Brain (organoid and tissue), 16 donors: ENCODE measurements at places on chromosomes 2 and 18. TPM values are rescaled to one million over a fixed set of nuclear protein-coding genes. Genes with fewer than 3 reads are reported as not detected.

DNA sequence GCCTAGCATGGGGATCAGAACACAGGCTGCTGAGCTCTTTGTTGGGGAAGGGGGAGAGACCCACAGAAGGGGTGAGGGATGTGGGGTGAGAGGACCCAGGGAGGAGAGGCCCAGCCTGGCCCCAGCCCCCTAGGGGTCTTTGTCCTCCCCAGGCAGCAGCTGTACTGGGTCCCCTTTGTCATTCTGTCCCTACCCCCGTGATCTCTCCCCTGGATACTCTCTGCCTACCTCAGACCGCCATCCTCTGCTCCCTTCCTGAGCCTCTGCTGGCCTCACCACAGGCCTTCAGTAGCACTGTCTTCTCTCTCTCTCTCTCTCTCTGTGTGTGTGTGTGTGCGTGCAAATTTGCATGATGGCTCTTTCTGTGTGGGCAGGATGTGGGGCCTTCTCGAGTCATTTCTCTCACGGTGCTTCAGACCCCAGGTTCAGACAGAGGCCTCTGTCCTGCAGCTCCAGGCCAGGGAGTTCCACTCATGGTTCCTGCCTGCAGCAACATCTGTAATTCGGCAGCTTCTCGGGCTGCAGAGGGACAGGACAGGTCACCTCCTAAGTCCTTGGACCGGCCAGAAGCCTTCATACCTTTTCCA, 1.4 kb downstream of the PSD4 start:
- no peak for DNase-seq

DNA sequence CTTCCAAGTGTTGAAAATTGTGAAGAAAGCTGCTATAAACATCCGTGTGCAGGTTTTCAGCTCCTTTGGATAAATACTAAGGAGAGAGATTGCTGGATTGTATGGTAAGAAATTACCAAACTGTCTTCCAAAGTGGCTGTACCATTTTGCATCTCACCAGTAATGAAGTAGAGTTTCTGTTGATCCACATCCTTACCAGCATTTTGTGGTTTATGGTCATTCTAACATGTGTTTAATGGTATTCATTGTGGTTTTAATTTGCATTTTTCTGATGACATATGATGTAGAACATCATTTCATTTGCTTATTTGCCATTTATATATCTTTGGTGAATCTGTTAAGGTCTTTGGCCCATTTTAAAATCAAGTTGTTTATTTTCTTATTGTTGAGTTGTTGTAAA, 260.7 kb downstream of the SPAG16 start:
- no peak for DNase-seq

GRCh38 chr2:156430980-156431358, 5.2 kb upstream of the GPD2 start:
- no peak for DNase-seq

DNA sequence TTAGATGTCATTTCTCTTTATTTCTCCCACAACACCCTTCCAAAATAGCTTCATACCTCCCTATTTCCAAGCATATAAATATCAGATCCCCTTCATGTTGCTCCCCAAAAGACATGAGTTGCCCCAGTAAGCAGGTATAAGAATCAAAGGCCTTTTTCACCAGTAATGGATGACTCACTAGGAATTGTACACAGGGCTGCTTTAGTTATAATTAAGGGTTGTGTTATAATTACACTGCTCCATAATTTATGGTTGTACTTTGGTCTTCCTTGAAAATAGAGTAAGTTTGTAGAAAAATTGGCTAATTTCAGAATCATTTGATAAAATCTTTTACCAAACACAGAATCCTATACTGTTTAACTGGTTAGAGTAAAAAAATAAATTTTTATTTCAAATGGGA, 8.8 kb upstream of the AQP4 start:
- no peak for DNase-seq

DNA sequence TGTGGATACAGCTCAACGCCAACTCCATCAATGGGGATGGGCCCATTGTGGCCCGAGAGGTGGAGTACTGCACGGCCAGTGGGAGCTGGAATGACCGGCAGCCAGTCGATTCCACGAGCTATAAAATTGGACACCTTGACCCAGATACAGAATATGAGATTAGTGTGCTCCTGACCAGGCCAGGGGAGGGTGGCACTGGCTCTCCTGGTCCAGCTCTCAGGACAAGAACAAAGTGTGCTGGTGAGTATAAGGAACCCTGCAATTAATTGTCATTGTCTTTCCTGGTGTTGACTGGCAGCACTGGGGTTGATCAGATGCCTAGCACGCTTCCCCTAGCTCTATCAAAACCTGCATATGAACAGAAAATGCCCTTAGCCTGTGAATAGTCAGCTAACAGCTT, 388.1 kb downstream of the PTPRM start:
- DNase-seq, result no peak

- peak; percentile 73 for DNase-seq
These were observed 64.1 kb downstream of the DTNA start for GRCh38 chr18:34773961-34774766.

DNA sequence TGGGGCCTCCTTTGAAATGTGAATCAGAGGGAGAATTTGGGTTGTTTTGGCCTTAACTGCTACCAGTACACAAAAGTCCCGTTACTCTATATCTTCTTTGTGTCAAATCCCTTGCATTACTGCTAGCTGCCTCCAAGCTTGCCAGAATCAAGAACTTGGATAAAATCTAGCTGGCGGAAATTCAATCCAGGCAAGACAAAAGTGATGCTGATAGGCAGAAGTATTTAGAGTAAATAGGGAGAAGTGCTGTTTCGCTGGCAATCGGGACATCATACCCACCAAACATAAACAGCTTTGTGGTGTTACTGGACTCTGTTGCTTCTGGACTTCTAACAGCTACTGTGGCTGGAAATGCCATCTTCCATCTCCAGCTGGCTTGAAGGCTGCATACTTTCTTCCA, 2.5 kb downstream of the IFIH1 start:
- peak; percentile 87 for DNase-seq

DNA sequence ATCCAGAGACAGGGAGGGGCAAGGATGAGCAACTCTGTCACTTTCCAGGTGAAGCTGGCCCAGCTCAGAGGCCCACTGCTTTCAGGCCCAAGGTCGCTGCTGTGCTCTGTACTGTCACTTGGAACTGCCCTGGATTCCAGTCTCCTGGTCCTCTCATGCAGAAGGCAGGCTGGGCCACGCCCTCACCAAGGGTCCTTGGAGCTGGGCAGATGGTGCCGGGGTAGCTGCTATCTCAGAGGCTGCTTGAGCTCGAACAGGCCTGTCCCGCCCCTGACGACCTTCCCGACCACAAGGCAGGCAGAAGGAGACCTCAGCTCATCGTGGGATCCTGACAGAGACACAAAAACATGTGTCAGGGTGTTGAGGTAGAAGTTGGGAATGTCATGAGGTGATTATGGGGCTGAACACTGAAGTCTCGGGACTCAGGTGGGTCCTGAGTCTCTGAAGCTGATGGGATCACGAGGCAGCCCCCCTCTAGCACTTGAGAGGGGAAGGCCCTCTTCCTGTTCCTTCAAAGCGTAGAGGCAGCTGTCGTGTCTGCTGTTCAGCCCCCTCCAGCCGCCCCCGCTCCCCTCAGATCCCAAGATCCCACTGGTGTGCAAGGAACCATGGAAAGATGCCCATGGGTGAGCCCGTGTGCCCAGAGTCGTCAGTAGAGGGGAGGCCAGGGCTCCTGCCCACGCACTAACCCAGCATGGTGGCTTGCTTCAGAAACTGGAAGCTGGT, 78.3 kb downstream of the POLR1A start:
- DNase-seq, result no peak

DNA sequence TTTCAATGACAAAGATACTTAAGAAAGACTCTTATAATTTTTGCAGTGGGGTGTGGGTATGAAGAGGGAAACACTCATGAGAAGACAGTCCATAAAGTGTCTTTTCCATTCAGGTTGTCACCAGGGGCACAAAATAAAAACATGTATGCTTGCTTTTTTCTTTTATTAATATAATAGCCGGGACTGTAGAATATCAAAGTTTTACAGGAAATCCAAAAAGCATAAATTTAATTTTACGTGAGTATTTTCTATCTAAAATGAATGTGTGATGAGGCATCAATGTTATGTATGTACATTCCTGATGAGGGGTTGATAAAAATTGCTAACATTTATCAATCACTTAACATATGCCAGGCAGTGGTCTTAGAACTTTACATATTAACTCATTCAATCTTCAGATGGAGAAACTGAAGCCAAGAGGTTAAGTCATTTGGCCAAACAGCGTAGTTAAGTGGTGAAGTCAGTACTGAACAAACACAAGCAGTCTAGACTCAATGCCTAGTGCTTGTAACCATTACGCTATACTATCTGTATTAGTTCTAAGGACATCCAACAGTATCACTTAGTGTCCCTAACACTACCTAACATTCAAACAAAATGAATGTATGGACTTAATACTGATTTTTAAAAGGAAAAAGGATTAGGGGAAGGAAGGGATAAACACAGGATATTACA, 10.7 kb downstream of the CCT4 start:
- no peak for DNase-seq

DNA sequence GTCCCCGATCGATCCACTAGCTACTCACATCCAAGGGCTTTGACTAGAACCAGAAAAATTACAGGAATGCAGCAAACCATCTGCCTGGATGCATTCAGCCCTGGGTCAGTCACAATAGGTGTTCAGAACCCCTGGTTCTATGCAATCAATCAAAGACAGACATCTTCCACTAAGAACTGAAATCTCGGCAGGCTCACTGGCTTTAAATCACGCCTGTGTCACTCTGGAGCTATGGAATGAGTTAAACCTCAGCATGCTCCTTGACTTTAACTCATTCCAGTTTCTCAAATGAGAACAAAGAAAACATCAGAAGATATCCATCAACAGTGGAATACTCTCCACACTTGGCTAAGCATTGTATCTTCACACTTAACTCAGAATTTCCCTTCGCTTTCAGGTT, 68.1 kb upstream of the SPTBN1 start:
- peak; percentile 15 for DNase-seq

GRCh38 chr18:54203914-54204313, 20.6 kb downstream of the MBD2 start:
- no peak for DNase-seq

DNA sequence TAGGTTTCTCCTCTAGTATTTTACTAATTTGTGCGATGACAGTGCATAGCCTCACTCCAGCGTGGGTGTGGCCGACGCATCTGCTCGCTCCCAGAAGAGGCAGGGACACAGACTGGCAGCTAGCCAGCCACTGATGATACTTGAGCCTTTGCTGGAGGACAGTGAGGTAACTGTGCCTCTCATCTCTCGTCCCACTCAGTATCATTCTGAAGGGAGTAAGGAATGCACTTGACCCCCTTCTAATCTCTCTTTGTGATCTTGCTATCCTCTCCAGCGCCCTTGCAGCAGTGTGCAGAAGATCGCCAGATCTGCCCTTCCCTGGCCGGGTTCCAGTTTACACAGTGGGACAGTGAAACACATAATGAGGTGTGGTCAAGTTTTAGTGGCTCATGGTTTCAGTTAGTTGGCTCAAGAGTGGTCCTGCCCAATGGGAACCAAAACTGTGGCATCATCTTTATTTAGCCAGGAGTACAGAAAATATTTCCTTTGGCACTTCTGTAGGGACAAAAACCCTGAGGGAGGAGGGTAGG, 17.5 kb downstream of the NCAPH start:
- DNase-seq, result no peak

DNA sequence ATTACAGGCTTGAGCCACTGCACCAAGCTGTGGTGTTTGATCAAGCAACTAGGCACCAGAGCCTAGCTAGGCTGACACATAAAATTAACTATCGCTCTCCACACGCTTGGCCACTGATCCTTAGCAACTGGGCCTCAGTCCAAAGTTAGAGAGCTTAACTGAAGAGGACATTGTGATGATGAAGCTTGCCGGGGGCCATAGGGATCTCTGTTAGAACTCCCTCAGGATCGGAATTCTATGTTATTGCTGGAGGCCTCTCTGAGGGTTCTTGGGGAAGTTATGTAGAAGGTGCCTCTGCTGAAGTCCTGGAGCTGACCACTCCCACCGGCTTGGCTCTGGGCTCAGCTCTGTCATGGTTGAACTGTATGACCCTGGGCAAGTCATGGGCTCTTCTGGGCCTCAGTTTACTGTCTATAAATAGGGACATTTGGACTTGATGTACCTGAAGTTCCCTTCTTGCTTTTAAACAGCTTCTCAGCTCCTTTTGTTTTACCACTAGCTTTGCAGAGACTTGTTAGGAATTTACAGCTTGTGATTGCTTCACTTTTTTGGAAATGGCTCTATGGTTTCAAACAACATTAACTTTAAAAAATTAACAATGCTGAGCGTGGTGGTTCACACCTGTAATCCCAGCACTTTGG, 44.1 kb downstream of the GATA6 start:
- no peak for DNase-seq

- DNase-seq, result peak; percentile 75
These were observed 188.1 kb upstream of the ETAA1 start for GRCh38 chr2:67208887-67209500.

DNA sequence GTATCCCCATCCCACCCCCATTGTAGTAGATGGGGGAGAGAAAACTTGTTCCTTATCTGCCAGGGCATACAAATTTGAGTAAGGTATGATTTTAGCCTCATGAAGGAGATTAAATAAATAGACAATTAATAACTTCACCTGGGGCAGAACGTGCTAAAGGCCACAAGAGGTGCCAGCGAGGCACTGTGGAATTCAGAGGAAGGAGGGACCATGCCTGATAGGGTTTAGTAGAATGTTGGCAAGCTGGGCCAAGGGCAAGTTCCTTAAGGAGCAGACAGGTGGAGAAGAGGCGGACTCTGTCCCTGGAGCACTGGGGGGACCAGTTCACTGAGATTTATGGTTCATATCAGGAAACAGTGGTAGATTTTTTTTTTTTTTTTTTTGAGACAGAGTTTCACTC, 22.5 kb downstream of the STAMBP start:
- DNase-seq, result no peak

PTPRM gene
- 11.6 TPM for polyA plus RNA-seq

GDF7 gene
- 0.10 TPM for polyA plus RNA-seq

ALKAL2 gene
- not detected for polyA plus RNA-seq

FBLN7 gene
- 32.4 TPM for polyA plus RNA-seq

TCF4 gene
- 29.3 TPM for polyA plus RNA-seq

SPATS2L gene
- polyA plus RNA-seq, result 46.2 TPM

TMEFF2 gene
- polyA plus RNA-seq, result 7.2 TPM

TCF7L1 gene
- 15.3 TPM for polyA plus RNA-seq
